Activated CD8-positive, alpha-beta memory T cell treated with anti-CD3 and anti-CD28 coated beads, Interleukin-2, amount 50 U/mL, for 4 hours (primary cell): ENCODE measurements at places on chromosomes 6 and 20.

DNA sequence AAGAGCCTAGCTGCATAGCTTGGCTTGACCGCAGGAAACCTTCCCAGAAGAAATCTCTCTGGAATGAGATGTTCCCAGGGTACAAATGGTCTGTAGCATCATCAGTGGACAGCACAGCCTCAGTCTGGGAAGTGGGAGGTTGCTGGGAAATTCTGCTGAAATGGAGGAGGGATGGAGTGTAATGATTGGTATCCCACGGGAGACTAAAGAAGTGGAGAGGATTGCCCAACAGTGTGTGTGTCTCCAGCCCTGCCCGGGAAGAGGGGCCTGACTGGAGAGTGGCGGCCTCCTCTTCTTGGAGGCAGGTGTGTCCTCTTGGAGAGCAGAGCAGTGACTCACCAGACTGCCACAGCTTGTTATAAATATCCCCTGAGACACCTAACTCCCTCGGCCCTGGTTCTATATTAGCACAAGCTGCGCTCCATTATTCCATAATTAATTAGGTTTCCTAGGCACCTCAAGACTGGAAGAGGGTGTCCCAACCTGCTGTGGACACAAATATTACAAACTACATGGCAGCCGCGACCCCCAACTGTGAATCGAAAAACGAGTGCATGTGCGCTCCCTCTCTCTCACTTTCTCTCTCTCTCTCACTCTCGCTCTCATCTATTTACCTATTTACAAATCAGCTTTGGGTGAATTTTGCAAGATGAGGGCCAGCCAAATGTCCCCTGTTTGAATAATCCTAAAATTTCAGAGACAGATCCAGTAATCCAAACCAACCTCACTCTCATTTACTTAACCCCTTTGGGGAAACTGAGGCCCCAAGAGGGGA lies 68.8 kb downstream of the FGD2 start:
- DNase-seq: no peak

DNA sequence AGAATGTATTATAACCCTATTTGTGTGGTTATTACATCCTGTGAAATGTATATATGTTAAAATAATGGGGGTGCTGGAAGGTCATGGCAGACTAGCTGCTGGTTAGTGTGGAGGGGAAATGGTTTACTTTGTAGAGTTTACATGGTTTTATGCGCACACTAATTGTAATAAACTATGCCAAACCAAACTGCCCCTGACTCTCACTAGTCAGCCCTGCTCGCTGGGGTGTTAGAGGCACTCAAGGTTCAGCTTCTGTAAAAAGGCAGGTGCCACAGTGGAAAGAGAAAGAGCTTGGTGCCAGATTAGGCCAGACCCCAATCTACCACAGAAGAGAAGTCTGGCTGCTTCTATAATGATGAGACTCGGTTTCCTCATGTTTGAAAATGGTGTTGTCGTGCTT lies 52.7 kb downstream of the GOPC start:
- peak; percentile 21 for DNase-seq

GRCh38 chr6:52209770-52210169 lies 23.6 kb downstream of the IL17A start:
- DNase-seq: no peak

DNA sequence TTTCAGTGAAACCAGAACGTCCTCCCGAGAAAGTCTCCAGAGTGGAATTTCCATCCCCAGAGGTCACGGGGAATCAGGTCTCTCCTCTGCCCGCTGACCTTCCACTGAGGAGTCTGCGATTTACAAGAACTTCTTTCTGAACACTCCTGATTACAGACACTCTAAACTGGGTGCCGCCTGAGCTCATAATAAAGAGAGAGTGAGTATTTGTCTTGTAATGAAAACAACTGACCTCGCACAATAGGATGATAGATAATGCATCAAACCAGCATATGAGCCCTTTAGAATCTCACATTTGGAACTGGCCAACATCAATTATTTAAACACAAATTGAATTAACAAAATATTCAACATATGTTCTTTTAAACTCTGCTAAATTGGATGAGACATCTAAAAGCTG lies 47.5 kb downstream of the DLL1 start:
- DNase-seq: no peak

- no peak for DNase-seq
Measured at GRCh38 chr6:87182940-87183339, 27.6 kb downstream of the ZNF292 start.

GRCh38 chr6:4358414-4359107 lies 223.2 kb upstream of the ECI2 start:
- no peak for DNase-seq
